ENCODE measurements at places on chromosomes 5 and 9. TPM values are rescaled to one million over a fixed set of nuclear protein-coding genes. Genes with fewer than 3 reads are reported as not detected.

ZNF454 gene
- total RNA-seq, result 0.10 TPM

PCDHGB2 gene
- total RNA-seq, result 5.3 TPM

DNA sequence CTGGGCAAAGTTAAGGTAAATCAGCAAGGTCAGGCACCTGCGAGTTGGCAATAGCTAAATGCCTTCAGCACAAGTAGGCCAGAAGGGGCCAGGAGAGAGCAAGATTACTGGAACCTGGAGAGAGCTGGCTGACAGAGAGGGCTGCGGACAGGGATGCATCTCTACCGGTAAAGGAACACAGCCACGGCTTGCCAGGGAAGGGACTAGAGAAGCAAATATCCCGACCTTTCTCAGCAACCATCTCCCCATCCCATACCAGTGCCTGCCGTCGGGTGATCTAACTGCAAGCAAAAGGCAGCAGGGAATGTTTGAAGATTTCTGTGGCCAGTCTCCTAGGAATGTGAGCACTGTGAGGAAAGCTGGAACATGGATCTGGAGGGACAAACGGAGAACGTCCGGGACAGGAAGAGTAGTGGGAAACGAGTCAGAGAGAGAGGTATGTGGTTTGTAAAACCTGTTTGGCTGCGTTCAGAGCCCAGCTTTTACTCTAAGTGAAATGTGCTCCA is 15.9 kb upstream of the ABLIM3 start:
- no peak for DNase-seq
- H3K27me3 ChIP-seq, result no peaks in the 10 kb centered on the region
- H3K27ac ChIP-seq, result no peak overlapping the region
- H3K4me1 ChIP-seq, result no peaks in the 10 kb centered on the region
- H3K36me3 ChIP-seq, result no peaks in the 10 kb centered on the region
- H3K4me3 ChIP-seq, result no peak overlapping the region

DNA sequence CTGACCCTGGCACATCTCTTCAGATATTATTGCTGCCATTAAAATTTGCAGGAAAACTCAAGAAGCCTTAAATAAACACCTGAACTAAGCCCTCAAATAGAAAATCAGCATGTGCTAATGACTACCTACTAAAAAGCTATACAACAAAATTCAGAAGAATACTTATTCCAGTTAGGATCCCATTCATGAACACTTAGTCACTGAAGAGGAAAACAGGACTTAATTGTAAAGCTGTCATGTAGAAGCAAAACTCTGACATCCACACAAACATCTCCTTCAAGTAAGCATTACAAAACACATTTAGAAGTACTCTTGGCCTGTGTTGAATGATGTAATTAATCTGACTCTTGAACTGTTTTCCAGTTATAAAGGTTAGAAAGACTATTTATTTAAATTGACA is 19.9 kb downstream of the ELL2 start:
- H3K27ac ChIP-seq, result no peak overlapping the region
- no peak overlapping the region for H3K4me3 ChIP-seq
- no peak for DNase-seq
- H3K27me3 ChIP-seq, result no peaks in the 10 kb centered on the region
- peaks cover 11% of the 10 kb centered on the region for H3K4me1 ChIP-seq

DNA sequence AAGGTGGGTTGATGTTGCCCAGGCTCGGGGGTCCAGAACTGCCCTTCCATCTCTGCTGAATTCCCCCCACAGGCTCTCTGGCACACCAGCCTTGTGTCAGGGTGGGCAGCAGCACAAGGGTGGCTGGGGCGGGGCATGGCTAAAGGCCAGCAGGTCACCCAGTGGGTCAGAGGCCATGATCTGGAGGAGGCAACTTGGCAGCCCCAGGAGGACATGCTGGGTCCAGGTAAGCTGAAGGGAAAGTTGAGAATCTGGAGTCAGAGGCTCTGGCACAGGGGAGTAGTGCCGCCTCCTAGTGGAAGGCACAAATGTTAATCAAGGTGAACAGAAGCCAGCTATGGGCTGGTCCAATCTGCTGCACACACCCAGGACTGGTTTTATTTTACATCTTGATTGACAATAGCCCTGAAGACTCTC is 6.2 kb downstream of the TMEM8B start:
- DNase-seq, result no peak
- no peaks in the 10 kb centered on the region for H3K4me1 ChIP-seq
- H3K27me3 ChIP-seq, result no peaks in the 10 kb centered on the region
- H3K36me3 ChIP-seq, result no peaks in the 10 kb centered on the region

GRCh38 chr9:84893419-84894128 is 224.0 kb downstream of the NTRK2 start:
- no peak overlapping the region for H3K27ac ChIP-seq
- H3K36me3 ChIP-seq, result no peaks in the 10 kb centered on the region
- H3K4me1 ChIP-seq, result no peaks in the 10 kb centered on the region
- no peak for DNase-seq
- no peaks in the 10 kb centered on the region for H3K27me3 ChIP-seq

Measured in Panc1 (cell line).